ENCODE measurements at places on chromosomes 4 and X. TPM values are rescaled to one million over a fixed set of nuclear protein-coding genes. Genes with fewer than 3 reads are reported as not detected.

TRIM60 gene
- not detected for polyA plus RNA-seq

PAGE2 gene
- polyA plus RNA-seq = not detected

PHKA2 gene
- 6.3 TPM for polyA plus RNA-seq

CWH43 gene
- not detected for polyA plus RNA-seq

VEGFC gene
- polyA plus RNA-seq = not detected

SMIM10 gene
- polyA plus RNA-seq = not detected

TXK gene
- 3.4 TPM for polyA plus RNA-seq

LRIT3 gene
- not detected for polyA plus RNA-seq

MAGED4B gene
- 5.6 TPM for polyA plus RNA-seq

PDHA1 gene
- polyA plus RNA-seq = 96.4 TPM

MSMO1 gene
- 22.5 TPM for polyA plus RNA-seq

C4orf36 gene
- polyA plus RNA-seq = not detected

HMGN5 gene
- 1.1 TPM for polyA plus RNA-seq

PDGFC gene
- polyA plus RNA-seq = not detected

TMEM271 gene
- polyA plus RNA-seq = not detected

PABPC4L gene
- polyA plus RNA-seq = not detected

ANKRD37 gene
- polyA plus RNA-seq = 16.5 TPM

XAGE2 gene
- not detected for polyA plus RNA-seq

SAGE1 gene
- not detected for polyA plus RNA-seq

KIAA0232 gene
- polyA plus RNA-seq = 9.3 TPM
